ENCODE measurements at places on chromosomes 12 and 14.

GRCh38 chr12:106918746-106919145 lies 37.0 kb upstream of the TMEM263 start:
- peak; percentile 20 for DNase-seq

DNA sequence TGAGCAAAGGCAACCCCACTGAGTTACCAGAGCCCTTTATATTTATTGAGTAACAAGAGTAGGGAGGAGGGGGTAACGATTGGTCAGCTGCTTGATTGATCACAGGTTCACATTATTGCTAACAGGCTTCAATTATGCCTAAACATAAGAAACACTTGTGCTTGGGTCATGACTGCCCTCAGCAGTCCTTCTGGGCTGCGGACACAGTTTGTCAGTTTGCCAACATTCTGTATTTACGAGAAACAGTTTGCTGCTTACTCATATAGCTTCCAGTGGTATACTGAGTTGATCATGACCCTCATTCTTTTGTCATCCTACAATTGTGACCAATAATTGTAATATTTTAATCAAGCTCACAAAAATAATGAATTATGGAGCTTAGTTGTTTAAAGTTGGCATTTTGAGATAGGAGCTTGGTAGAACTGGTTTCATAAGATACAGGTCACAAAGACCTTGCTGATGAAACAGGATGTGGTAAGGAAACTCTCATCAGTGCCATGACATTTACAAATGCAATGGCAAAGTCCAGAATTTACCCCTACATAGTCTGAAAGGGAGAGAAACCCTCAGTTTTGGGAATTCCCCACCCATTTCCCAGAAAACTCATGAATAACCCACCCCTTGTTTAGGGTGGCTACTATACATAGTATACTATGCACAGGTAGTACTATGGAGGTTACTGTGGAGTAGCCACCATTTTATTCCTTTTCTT lies 1421.0 kb upstream of the FLRT2 start:
- peak; percentile 12 for DNase-seq

GRCh38 chr12:121514184-121514742 lies 66.6 kb downstream of the KDM2B start:
- no peak for DNase-seq

GRCh38 chr14:96380735-96381134 lies 11.2 kb upstream of the AK7 start:
- DNase-seq = no peak

DNA sequence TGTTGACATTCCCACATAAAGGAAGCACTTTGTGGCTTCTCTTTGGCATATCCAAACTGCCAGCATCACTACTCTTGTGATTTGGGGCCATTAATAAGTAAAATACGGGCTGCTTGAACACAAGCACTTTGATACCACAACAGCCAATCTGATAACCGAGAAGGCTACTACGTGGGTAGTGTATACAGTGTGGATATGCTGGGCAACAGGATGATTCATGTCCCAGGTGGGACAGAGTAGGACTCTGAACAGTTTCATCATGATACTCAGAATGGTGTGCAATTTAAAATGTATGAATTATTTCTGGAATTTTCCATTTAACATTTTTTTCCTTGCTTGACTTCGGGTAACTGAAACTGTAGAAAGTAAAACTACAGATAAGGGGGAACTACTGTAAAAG lies 225.0 kb upstream of the DDHD1 start:
- no peak for DNase-seq

GRCh38 chr14:69789118-69789640 lies 7.9 kb downstream of the SLC10A1 start:
- DNase-seq = no peak
